ENCODE measurements at places on chromosomes 7 and 10.

GRCh38 chr7:30617359-30617758, 22.7 kb downstream of the GARS1 start:
- no peak for DNase-seq

DNA sequence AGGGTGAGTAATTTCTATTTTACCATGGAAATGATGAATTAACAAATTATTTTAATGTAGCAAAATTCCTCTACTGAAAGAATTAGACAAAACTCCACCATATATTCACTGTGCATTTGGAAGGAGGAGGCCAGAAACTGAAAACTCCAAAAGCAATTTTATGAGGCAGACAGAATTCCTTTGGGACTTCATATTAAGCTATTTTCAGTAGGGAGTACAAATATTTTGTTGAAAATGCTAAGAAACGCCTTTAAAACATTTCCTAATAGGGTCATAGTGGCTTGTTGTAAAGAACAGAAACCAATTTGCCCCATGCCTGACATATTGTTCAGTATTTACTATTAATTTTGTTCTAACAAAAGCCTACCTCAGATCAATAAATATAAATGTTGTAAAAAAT, 117.8 kb downstream of the TES start:
- DNase-seq, result no peak

DNA sequence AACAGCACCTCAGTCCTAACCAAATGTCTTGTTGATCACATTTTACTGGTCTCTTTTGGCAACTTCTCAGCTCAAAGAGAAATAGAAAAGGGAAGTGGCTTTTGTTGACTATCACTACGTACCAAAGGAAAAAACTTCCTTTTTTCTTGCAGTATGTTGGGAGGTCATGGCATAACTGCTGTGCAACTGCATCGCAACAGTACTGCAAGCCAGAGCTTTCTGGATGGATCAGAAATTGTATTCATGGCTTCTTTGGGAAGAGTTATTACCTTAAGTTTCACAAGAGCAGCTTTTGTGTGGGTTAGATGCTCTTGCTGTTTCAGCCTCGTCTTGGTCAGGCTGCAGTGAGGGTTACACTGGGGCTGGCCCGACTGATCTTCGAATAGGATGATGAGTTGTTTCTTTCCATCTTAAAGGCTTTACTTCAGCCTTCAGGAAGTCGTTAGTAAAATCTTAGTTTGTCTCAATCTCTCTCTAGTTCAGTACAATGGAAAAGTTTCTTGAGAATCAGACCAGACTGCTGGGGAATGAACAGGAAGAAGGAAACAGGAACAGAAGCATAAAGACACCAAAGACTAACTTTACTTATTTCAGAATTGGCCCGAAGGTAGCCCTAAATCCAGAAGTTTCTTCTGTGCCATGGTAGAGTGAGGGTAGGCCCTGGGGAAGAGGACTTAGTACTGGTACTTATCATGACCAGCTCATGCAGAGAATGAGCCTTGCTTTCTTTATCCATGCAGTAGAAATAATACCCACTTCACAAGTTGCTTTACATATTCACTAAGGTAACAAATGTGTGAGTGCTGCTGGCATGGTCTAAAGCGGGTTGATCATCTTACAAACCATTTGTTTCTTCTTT, 153.6 kb downstream of the CELF2 start:
- peak; percentile 76 for DNase-seq

DNA sequence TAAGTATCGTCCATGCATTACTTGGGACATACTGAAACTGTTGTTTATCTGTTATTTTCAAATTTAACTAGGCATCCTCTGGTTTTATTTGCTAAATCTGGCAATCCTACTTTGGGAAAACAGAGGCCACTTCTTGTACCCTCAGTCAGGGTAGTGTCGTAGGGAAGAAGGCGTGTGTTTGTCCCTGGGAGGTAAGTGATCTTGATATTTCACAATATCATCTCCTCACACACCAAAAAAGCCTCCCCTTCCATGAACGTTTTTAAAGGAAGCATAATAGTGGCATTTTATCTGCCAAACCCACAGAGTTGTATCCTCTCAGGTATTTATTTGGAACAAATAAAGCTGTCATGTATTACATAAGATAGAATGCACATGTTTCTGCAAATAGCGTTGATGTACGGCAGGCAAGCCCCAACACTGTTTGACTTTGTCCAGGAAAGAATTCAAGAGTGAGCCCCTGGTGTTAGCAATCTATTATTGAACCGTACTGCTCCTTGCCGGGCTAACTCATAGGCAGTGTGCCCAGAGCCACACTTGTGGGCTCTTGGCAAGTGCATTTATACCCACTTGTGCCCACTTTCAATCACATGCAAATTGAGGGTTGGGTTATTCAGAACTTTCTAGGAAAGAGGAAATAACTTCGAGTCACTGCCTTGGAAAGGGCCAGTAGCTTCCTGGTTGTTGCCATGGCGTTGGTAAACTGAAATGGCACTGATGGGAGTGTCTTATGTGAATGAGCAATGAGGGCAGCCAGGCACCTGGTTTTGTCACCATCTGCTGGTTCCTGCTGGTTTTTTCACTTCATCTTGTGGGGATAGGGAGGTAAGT, 266.0 kb downstream of the USP6NL start:
- DNase-seq, result peak; percentile 6

DNA sequence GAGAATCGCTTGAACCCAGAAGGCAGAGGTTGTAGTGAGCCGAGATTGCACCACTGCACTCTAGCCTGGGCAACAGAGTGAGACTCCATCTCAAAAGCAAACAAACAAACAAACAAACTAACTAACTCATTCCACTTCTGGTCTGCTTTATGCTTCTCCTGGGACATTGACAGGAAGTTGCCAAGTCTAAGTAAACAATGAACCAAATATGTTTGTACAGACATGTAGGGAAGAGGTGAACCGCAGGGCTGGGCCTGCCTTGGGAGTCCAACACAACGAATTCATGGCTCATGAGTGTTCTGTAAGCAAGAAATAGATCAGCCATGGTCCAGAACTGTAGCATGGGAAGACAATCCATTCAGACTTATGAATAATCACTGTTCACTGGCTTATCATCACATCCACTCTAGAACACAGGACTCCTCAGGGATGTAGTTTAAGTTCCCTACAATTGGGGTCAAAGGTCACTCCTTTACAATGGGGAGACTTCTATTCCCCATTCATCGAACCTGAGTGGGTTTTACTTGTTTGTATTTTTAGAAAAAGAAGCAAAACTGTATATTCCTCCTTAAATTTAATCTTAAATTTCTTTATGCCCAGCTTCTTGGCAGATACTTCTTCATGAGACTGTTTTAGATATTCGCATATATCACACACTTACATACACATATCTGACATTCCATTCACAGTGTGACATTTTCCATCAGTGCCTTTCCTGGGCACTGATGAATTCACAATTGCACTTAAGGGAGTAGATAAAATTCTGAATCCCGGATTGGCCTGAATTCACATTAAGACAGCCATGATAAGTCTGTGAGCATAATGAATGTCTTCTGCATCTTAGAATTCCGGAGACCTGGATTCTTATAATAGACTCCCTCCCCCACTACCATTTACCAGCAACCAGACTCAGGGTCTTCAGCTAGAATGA, 159.1 kb upstream of the EEPD1 start:
- DNase-seq, result no peak

- no peak for DNase-seq
Measured at GRCh38 chr7:132940084-132940483, 141.8 kb downstream of the CHCHD3 start.

GRCh38 chr10:80392250-80392649, 16.1 kb upstream of the PRXL2A start:
- no peak for DNase-seq

- no peak for DNase-seq
Measured at GRCh38 chr10:48330269-48330668, 23.8 kb downstream of the MAPK8 start.

GRCh38 chr7:36690514-36691187, 33.6 kb downstream of the AOAH start:
- no peak for DNase-seq
